DMS153 (cell line): ENCODE measurements at places on chromosomes 7 and 10.

- no peak for DNase-seq
These were observed 1008.8 kb downstream of the KCNMA1 start for GRCh38 chr10:76628801-76629200.

GRCh38 chr10:42795701-42796100, 13.1 kb downstream of the BMS1 start:
- DNase-seq: no peak

GRCh38 chr7:6026011-6026819, 5.0 kb upstream of the ANKRD61 start:
- no peak for DNase-seq

GRCh38 chr10:13404791-13405190, 56.7 kb upstream of the SEPHS1 start:
- no peak for DNase-seq

DNA sequence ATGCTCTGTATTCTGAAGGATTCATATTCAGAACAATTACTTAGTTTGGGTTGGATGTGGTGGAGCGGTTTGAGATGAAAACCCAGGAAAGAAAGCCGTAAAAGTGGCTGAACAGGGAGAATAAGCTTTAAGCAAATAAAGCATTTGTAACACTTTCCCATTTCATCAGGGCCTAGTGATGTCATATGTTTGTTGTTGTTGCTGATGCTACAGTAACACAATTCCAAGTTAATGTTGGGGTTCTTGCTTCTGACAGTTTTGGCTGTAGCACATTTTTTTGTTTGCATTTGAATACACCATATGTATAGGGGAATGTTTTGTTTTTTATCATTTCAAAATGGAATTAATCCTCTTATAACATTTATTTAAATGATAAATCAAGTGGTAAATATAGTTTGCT, 40.4 kb upstream of the EPHB6 start:
- no peak for DNase-seq

GRCh38 chr7:27148756-27149641, 1.4 kb upstream of the HOXA6 start:
- DNase-seq: no peak

- DNase-seq: no peak
These were observed 1.6 kb downstream of the DOCK1 start for GRCh38 chr10:126906704-126907422.

- DNase-seq: no peak
These were observed 255.6 kb downstream of the OTUD1 start for GRCh38 chr10:23694446-23694920.

GRCh38 chr7:110943701-110944345, 147.1 kb upstream of the LRRN3 start:
- DNase-seq: no peak

GRCh38 chr7:5578495-5578894, 154.9 kb upstream of the TNRC18 start:
- DNase-seq: no peak

DNA sequence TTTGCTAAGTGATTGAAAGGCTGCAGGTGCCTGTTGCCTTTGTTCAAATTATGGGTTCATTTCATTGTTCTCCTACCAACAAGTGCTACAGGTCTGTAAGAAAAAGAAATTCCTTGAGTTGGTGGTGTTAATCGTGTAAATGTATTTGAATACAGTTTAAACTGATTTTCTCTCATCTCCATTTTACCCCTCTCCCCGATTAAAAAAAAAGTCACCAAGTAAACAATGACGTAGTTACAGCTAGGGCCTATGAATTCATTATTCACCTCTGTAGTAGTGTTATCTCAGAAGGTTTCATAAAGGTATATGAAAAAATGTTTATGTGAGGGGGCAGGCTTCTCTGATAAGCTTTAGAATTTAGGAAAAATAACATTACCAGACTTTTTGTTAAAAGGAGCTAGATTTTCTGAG, 1.1 kb downstream of the REEP3 start:
- no peak for DNase-seq

- DNase-seq: no peak
These were observed 5.0 kb downstream of the MXI1 start for GRCh38 chr10:110212119-110213006.

GRCh38 chr10:22666287-22667092, 47.9 kb downstream of the PIP4K2A start:
- DNase-seq: no peak

GRCh38 chr10:6729071-6729774, 149.1 kb upstream of the PRKCQ start:
- no peak for DNase-seq

- DNase-seq: peak; percentile 62
These were observed at the start of gene CNTNAP2 for GRCh38 chr7:146116521-146117222. Gene CNTNAP2 (plus strand): TSS chr7:146116801. CDS start chr7:146116877, 76 bp downstream.
